ENCODE measurements at places on chromosomes 12 and 14.

DNA sequence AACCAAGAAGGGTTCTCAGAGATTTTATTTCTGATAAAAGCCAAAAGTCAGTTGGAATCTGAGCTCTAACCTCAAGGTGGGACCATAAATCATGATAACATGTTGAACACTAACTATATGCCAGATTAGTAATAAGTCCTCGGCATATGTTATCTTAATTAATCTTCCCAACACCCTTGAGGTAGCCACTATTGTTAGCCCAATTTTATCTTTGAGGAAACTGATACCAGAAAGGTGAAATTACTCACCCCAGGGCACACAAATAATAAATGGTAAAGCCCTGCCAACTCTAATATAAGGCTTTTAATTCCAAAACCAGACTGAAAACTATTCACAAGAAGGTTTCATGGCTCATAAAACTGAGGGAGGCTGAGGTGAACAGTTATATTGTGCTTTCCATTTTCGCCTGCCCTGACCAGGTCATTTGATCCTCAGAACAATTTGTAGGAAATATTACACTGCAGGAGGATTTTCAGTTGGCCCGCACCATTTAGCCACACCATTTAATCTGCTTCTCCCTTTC is 16.1 kb upstream of the NUAK1 start:
- DNase-seq, result no peak

DNA sequence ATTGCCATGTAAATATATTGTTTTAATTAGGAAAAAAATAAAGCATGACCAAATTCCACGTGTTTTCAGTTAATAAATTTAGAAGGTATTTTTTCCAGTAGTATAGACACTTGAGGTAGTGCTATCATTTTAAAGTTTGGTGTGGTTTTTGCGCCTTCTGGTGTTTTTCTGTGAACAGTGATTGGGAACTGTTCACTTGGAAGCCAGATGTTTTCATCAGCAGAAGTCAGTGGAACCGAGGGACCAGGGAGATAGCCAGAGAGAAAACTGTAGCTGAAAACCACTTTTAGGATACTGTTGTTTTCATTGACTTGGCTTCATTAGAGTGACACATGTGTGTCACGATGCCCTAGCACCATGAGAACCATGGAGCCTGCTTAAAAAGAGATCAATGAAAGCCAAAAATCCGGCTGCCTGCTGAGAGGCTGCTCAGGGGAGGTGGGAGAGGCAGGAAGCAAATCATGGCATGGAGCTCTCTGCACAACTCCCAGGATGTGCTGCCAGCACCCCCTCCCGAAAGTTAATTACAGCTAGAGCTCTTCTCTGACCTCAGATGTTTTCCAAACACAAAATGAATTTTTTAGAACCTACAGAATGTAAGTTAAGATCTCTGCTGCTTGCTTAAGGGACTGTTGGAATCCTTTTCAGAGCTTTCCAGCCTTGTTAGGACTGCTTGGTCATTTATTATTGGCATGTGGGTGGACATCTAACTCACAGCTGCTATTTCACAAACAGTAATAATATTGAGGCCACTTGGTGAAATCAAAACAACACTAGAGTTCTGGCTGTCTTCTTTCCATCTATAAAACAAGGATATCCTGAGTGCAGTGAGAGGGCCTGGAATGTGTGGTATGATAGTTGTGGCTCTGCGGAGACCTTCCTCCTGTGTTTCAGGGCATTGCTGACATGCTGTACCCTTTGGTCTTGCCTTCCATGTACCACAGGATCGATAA is 192.3 kb downstream of the ANO4 start:
- no peak for DNase-seq

DNA sequence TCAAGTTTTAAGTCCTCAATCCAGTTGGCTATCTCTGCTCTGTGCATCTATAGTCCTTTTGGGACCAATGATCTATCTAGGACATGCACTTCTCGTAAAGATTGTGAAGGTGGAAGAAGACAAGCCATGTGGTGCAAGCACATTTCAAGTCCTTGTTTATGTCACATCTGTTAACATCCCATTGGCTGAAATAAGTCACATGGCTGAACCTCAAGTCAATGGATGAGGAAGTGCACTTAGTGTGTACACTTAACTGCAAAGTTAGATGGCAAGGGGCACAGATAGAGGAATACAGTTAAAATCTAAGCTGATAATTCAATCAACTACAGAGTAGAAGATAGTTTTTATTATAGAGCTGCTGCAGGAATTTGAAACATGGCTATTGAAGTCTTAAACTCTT is 362.8 kb upstream of the TBX3 start:
- DNase-seq, result no peak

DNA sequence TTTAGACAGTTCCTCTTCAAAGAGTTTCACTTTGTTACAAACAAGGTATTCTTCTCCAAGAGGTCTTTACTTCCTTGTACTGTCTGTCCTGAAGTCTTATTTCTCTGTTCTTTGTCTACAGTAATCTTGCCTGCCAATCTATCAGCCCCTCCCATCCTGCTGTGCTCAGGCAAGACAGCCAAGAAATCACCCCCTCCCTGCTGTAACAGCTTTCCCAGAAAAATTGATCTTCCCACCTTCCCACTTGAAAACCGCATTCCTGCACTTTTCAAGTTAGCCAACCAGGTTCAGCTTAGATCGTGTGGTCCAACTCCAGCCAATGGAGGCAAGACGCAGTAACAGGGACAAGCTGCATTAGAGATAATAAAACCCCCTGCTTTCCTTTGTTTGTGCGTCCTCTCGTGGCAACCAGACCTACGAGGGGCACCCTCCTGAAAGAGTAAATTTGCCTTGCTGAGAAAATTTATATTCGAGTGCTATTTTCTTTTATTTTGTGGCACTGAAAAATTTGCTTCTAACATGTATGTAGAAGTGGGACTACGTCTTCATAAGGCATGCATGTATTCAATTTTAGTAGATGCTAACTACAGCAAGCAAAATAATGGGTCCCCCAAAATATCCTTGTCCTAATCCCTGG is 46.5 kb upstream of the ESR2 start:
- DNase-seq, result no peak

GRCh38 chr14:51056421-51056820 is 38.5 kb downstream of the TRIM9 start:
- DNase-seq, result no peak

DNA sequence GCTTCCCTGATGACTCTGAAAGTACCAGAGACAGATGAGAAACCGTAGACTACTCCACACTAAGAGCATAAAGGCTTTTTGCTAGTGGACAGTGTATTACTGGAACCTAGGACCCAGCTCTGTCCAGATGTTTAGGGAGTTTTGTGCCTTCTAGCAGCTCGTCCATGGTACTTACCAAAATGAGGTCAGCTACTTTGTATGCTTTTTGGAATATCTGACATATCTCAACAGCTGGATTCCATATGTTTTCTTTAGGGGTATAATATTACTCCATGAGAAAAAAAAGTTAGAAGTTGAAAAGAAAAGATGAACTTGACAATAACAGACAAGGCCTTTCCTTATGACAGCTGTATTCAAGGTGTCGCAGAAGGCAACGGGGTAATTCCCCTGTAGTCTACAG is 32.1 kb upstream of the FRMD6 start:
- no peak for DNase-seq

DNA sequence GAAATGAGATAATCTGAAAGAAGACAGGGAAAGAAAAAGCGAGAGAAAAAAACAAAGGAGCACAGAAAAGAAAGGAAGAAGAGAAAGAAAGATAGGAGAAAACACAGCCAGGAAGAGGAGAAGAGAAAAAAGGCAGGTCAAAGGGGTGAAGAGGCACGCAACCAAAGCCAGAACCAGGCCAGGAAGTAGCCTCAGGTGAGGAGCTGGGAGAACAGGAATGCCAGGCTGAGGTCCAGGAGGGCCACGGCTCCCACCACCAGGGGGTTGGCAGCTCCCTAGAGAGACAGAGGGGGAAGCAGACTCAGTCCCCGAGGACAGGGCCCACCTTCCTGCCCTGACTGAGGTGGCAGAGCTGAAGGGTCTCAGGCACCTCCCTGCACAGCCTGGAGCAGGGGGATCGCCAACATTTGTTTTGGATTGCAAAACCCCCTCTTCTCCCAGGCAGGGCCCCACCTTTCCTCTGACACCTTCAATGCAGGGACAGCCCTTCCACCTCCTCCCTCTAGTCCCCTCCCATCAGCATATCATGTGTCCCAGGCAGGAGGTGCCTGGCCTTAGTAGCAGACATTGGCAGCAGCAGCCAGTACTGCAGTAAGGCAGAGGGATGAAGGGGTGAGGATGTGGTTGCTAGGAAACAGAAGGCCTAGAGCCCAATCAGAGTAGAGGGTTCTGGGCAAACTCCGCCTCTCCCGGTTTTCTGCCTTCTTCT is 2.0 kb upstream of the AP1G2 start:
- no peak for DNase-seq

DNA sequence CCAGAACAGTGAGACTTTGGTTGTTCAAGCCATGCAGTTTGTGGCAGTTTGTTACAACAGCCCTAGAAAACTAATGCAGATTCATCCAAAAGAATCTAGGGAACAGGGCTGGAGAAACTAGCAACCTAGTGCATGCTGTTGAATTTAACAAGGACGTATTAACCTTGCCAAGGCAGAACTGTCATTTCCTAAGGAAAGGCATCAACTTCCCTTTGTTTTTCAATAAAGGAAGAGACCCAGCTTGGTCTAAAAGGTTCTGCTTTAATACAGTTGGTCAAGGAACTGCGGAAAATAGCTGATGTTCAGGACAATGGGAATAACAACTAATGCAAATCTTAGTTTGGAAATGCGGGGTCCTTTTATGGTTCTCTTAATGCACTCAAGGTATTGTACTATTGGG is 11.5 kb downstream of the AK7 start:
- DNase-seq, result no peak

DNA sequence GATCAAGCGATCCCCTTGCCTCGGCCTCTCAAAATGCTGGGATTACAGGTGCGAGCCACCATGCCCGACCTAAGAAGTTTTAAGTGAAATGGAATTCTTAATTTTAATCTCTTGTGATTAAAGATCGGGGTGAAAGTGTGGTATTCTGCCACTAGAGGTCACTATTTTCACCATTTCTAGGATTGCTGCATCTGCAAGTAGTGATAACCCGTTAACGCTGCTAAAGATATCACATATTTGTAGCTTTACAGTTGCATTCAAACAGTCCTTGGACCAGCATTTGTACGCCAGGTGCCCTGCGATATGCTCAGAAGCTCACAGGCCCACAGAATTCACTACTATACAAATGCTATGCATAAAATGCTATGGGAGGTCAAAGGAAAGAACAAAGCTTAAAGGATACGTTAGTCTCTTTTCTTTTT is 19.3 kb downstream of the CCDC62 start:
- no peak for DNase-seq

DNA sequence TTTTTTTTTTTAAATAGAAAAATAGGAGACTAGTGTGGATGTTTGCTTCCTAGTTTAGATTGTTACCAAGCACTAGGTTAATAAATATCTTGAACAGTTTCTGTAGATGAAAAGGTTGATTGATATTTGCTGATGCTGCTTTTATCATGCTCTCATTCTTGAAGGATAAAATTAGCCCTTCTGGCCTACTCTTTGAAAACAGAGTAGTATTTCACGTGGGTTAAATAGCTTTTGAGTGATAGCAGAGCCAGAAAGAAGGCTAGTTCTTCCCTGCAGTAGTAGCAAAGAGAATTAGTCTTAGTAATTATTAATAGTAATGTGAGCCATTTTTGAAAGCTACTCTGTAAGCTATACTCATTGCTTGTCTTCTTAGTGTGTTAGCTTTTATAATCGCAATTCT is 5.2 kb downstream of the NEDD1 start:
- no peak for DNase-seq

GRCh38 chr12:109163167-109163566 is 46.8 kb downstream of the ACACB start:
- no peak for DNase-seq

- DNase-seq, result no peak
Observed at GRCh38 chr12:53481939-53482586, 17.2 kb downstream of the MAP3K12 start.

- DNase-seq, result no peak
Observed at GRCh38 chr12:15601210-15601800, 187.9 kb downstream of the EPS8 start.

DNA sequence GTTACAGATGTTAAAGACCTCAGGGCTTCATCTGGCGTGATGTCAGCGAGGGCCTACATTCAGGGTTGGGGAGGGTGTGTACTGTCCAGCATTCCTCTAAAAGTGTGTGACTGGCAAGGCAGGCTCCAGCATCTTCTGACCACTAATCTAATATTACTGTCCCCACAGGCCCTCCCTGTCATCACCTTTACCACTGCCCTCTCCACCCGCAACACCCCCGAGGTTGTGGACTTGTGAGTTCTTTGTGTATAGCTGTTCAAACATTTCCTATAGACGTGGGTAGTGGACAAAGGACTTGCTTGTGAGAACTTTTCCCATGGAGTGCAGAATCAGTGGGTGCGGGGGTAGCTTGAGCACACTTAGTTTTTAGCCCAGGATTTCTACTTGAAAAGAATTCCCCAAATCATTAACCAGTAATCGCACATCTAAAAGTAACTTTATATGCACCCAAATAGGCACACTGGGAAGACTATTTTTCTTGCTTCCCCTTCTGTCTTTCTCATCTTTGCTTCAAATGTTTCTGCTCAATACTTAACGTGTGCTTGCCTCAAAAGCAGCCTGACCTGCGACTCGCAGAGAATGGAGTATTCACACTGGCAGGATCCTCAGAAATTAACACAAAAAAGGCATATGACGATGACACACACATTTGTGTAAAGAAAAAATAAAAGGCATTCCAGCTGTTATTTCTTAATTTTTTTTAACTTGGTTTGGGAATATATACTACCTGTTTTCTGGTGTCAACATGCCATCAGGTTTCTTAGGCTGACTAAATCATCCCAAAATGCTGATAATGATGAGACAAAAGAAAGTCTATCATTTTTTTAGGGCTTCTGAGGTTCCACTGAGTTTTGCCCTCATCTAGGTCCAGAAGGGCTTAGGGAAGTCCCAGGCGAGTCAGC is 158.4 kb upstream of the HIF1A start:
- DNase-seq, result no peak

- DNase-seq, result no peak
Observed at GRCh38 chr12:38384816-38385378, 68.3 kb downstream of the ALG10B start.

- no peak for DNase-seq
Observed at GRCh38 chr14:98028162-98028561, 1231.0 kb downstream of the VRK1 start.

GRCh38 chr12:104799458-104799857 is 158.6 kb downstream of the SLC41A2 start:
- no peak for DNase-seq

DNA sequence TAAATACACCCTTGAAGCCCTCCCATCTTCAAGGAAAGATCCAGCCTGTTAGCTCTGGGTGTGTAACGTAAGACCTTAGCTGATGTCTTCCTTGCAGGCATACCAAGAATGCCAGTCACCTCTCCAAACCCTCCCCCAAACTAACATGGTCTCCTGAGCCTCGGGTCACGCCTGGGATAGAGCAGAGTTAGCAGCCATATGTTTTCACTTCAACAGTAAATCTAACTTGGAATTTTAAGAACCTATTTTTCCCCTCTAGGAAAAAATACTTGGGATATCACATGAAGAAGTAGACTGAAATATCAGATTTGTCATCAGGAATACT is 27.9 kb downstream of the BCL2L14 start:
- DNase-seq, result no peak

DNA sequence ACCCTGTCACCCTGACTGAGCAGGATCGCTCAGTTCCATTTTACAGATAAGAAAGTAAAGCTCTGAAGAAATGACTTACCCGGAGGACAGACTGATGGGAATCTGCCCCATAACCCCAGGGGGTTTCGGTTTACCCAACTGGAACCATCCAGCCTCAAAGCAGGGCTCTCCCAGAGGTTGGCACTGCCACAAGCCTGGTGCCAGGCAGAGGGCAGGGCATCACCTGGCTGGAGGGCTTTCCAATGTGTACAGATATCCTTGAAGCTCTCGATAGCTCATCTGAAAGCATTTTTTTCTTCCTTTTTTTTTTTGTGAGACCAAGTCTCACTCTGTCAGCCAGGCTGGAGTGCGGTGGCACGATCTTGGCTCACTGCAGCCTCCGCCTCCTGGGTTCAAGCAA is 33.2 kb downstream of the STON2 start:
- DNase-seq, result no peak

Data from thymus (tissue), 14 donors.